ENCODE measurements at places on chromosomes 1 and 21. TPM values are rescaled to one million over a fixed set of nuclear protein-coding genes. Genes with fewer than 3 reads are reported as not detected.

Gene LYPD8
- not detected for total RNA-seq

DNA sequence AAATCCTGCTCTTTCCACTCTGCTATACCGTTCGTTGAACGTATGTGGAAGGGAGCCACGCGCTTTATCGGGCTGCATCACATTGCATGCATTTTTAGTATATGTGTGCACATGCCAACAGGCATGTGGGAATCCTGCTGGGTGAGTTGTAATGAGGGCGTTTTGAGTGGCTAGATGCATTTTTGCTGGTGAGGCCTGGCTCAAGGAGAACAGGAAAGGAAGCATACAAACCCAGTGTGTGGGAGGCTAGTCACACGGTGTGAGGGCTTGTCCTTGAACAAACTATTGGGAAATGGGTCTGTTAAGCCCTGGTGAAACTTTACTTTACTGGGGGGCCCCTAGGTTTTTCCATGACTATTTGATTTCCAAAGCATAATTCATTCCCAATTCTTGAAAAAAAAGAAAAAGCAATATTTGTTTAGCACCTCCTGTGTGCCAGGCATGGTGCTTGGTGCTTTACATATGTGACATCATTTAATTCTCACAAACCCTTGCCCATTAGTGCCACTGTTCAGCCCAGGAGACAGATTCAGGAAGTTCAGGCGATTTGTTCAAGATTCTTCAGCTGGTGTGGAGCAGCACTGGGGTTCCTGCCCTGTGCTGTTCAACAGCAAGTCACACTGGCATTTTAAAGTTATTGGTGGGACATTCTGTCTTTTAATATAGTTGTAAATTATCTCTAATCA lies 25.6 kb upstream of the JUN start:
- no peak for DNase-seq

Gene CLCA1
- not detected for total RNA-seq

GRCh38 chr21:38083535-38083934 lies 167.3 kb upstream of the KCNJ6 start:
- DNase-seq: no peak

DNA sequence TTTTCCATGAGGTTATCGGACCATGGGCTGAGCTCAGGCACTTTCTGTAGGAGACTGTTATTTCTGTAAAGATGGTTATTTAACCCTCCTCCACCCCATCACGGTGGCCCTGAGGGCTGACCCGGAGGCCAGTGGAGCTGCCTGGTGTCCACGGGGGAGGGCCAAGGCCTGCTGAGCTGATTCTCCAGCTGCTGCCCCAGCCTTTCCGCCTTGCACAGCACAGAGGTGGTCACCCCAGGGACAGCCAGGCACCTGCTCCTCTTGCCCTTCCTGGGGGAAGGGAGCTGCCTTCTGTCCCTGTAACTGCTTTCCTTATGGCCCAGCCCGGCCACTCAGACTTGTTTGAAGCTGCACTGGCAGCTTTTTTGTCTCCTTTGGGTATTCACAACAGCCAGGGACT lies 2.6 kb upstream of the CCDC28B start:
- no peak for DNase-seq

Gene KRTAP10-6
- not detected for total RNA-seq

Gene AK5
- not detected for total RNA-seq

DNA sequence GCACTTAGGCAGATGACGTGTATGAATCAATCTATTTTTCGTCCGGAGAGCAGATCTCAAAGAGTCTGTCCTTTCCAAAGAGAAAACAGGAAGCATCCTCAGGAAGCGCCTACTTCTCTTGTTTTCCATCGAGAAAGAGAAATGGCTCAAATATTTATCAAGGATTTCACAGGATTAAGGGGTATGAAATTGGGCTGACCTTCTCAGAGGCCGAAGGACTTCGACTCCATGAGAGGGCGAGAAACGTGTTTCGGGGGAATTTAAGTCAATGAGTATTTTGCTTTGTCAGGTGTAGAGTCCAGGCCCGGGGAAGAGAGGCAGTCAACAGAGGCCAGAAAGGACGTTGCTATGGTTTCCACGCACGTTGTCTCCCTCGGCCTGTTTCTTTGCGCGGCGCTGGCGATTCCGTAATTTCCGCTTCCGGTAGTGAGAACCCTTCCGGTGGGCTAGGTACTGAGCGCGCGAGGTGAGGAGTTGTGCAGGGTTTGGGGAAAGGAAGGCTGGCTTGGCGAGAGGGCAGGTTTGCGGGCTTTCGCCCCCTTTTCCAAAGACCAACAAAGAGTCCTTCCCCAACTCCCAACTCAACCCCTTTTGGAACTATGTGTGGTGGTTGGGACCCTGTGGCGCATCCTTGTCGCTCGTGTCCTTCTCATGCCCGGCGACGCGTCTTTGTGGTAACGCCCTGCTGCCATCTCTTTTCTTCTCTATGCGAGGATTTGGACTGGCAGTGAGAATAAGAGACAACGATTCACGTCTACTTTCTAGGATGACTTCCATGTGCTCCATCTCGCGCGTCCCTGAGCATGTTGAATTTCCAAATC lies at the start of gene MRPS21:
Gene MRPS21, plus strand, starts transcription at position 429 of the 821 bp plus-strand sequence. CDS start 506 bp downstream, outside the sequence.
- DNase-seq: peak; percentile 92

- no peak for DNase-seq
These were observed 101.9 kb upstream of the SLC45A1 start for GRCh38 chr1:8216005-8216404.

Gene SFN
- 1.8 TPM for total RNA-seq

GRCh38 chr1:39407896-39408640 lies 83.4 kb upstream of the BMP8A start:
- DNase-seq: no peak

Gene RPS6KA1
- 83.3 TPM for total RNA-seq

DNA sequence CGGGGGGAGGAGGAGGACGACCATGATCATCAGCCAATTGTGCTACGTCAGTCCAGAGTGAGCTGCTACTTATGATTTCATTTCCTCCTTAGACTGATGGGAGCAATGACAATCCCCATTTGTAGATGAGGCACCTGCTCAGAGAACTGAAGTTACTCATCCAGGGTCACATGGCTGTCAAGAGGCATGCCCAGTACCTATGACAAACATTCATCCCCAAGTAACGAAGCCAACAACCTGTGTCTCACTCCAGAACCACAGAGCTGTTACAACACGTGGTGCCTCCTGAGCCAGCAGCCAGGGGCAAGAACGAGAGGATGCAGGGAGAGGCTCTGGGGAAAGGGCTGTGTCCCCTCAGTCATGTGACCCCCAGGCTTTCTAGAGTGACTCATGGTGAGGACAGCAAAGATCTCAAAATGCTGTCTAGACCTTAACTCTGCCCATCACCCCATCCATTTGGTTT lies 93.6 kb downstream of the SIM2 start:
- no peak for DNase-seq

Gene PODN
- not detected for total RNA-seq

- DNase-seq: no peak
These were observed 188.3 kb upstream of the GREM2 start for GRCh38 chr1:240800291-240800690.

- DNase-seq: no peak
These were observed 7.8 kb downstream of the TNFRSF18 start for GRCh38 chr1:1198423-1199140.

DNA sequence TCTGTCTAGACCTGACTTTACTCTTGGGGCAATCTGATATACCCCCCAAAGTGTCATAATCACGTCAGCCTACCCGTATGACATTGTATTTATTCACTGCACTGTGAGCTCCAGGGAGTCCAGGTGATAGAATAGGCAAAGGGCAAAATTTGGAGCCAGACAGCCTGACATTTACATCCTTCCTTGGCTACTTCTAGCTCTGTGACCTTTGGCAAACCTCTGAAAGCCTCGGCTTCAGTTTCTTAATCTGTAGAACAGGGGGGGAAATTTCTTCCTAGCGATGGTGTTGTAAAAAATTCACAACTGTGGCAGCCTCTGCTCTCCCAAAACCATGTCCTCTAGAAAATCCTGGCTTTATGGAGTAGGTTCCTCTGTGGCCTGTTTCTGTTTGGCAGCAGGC lies 240.9 kb downstream of the KIF26B start:
- DNase-seq: no peak

DNA sequence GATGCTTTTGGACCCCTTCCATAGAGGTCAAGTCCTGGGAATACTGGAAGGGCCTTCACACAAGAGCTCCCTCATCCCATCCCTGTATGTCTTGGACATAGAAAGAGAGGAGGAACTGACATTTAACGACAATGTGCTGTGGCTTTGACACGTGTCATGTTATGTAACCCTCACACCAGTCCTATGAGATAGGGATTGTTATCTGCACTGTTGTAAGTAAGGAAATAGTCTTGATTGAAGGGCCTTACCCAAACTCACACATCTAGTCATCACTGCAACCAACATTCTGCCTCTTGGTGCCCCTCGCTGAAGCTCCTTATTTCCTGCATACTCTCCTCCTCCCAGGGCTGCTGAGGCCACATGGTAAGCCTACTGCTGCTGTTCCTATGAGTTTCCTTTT lies 63.7 kb upstream of the ANGPTL1 start:
- DNase-seq: no peak

DNA sequence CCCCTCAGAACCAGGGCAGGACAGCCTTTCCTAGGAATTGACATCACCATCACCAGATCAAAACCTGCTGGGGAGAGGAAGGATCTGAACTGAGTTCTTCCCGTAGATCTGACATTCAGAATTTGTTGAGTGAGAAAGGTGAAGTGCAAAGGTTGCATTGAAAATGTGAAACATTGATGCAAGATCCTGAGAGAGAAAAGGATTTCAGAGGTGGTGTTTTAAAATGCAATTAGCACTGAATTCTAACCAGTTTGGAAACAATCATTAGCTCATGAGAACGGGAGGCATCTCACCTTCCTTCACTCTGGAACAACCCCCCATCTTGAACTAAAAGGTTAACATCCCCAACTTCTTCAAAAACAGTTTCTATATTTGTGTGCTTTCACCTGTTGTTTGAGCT lies 20.4 kb downstream of the LMO4 start:
- DNase-seq: no peak

DNA sequence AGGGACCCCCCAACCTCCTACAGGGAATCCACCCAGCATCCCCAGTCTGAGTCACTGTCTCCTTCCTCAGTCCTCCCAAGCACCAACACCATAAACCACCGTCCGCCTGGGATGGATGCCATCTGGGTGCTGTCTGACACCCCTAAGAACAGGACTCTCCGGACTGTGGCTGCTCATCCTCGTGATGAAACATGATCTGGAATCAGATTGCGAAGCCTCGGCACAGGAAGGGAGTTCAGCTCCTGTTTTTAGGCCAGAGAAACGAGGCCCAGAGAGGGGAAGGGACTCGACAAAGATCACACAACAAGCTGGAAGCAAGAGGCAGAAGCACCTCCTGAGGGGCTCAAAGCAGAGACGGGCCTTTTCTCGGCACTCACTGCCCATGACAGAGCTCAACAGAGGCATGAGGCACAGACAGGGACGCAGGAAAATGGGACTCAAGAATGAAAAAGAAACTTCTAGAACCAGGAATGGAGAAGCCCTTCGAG lies 8.4 kb downstream of the KCNN3 start:
- DNase-seq: peak; percentile 24

DNA sequence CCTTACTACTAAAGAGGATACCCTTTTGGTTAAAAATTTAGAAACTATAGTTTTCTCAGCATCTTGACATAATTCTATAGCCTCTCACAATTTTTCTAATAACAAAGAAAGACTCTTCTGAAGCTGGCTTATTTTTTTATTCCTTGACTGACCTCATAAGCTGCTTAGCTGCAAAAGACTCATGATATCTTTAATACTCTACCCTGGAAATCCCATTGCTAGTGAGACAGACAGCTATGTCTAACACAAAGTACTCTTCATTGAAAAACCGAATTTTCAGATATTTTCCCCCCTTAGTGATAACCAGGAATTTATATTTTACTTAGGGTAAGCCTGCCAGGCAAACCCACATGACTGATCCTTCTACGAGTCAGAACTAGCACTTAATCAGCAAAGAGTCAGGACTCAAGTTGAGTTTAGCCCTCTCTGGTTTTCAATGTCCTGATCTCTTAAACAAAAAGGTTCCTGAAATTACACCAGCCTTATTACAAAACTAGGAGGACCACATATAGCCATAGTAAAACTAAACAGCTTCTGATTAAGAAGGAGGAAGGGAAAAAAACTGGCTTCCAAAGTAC lies 56.9 kb downstream of the ENAH start:
- no peak for DNase-seq

Gene HES2
- not detected for total RNA-seq

DNA sequence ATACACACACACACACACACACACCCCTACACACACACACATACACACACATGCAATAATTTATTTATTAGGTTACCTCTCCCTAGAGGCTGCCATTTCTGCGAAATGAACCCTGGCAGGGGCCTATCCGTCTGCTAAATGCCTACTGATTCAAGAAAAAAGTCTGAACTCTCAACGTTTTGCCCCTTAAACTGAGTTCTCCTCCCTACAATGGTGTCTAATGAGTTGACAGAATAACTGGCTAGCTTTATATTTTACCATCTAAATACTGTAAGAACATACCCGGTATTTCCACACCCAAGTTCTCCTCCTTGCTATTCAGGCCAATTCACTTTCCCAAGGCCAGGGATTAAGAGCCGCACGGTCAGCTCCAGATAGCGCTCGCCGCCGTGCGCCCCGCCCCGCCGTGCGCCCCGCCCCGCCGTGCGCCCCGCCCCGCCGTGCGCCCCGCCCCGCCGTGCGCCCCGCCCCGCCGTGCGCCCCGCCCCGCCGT lies 339 bp upstream of the RNPC3 start:
- DNase-seq: peak; percentile 50

DNA sequence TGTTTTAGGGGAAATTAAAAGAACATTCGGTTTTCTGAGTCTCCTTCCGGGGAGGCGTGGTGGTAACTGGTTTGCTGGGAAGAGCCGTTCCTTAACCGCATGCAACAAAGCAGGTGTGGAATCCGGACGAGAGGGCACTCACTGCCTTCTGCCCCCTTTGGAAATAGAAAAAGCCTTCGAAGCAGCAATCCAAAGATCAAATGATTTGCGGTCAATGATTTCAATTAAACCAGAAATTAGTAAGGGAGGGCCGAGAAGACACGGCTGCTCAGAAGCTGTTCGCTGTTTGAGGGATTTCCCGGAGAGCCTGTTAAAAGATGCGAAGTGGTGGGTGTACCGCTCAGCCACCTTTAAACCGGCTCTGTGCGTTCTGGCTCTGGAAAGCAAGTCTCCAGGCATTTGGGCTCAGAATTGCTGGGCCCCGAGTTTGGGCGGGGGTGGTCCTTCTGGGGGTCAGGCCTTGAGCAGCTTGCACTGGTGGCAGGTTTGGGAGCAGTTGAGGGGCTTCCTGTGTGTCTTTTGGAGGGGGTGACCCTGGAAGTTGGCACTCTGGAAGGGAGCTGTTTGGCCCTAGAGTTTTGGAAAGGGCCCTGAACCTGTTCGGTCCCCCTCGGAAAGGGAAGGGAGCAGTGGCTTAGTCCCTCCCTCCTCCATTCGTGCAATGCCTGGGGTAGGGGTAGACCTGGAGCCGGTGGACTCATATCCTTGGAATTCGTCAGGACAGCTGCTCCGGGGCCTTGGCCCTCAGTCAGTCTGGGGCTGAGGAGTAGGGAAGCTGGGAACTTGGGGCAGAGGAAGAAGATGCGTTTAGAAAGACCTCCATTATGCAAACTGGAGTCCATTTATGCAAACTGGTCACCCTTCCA lies 3.1 kb downstream of the SIM2 start:
- no peak for DNase-seq

GRCh38 chr1:26833432-26834405 lies 7.2 kb downstream of the ZDHHC18 start:
- peak; percentile 85 for DNase-seq

All from OCI-LY7 (cell line).